ENCODE measurements at places on chromosomes 3 and 15. TPM values are rescaled to one million over a fixed set of nuclear protein-coding genes. Genes with fewer than 3 reads are reported as not detected.

Gene GPD1L
- total RNA-seq, result 8.4 TPM

Gene SLC6A20
- under 0.01 TPM for total RNA-seq

Gene LIPH
- total RNA-seq, result not detected

Gene TP63
- under 0.01 TPM for total RNA-seq

Gene ATP6V1A
- 142 TPM for total RNA-seq

Gene GOLGA6A
- total RNA-seq, result not detected

Measured in smooth muscle cell of trachea (primary cell).